ENCODE measurements at places on chromosomes 4 and X. TPM values are rescaled to one million over a fixed set of nuclear protein-coding genes. Genes with fewer than 3 reads are reported as not detected.

Gene CACNA1F
- not detected for total RNA-seq

Gene HERC5
- 3.9 TPM for total RNA-seq

Gene DRP2
- total RNA-seq, result 0.13 TPM

Gene MAGEA10
- total RNA-seq, result not detected

Gene TMEM150C
- 1.4 TPM for total RNA-seq

Gene MAB21L2
- not detected for total RNA-seq

Gene MXRA5
- not detected for total RNA-seq

Gene CPE
- 2.3 TPM for total RNA-seq

Gene CCDC110
- 0.34 TPM for total RNA-seq

Gene KCNIP4
- not detected for total RNA-seq

Gene CT45A10
- 0.22 TPM for total RNA-seq

Gene RPL9
- total RNA-seq, result 840 TPM

Gene PHKA2
- total RNA-seq, result 12.6 TPM

Gene SMIM31
- total RNA-seq, result not detected

Gene LRIT3
- total RNA-seq, result not detected

Gene ETNPPL
- not detected for total RNA-seq

Gene BRCC3
- total RNA-seq, result 28.1 TPM

Gene TRIM75
- total RNA-seq, result not detected

Gene PROM1
- 0.59 TPM for total RNA-seq

Gene TCEAL5
- total RNA-seq, result not detected

Gene POLN
- 1.8 TPM for total RNA-seq

Gene AMBN
- not detected for total RNA-seq

Gene NHSL2
- total RNA-seq, result 0.37 TPM

Gene CT45A1
- total RNA-seq, result not detected

Gene EGF
- total RNA-seq, result 0.45 TPM
